ENCODE measurements at places on chromosomes 13 and 19.

DNA sequence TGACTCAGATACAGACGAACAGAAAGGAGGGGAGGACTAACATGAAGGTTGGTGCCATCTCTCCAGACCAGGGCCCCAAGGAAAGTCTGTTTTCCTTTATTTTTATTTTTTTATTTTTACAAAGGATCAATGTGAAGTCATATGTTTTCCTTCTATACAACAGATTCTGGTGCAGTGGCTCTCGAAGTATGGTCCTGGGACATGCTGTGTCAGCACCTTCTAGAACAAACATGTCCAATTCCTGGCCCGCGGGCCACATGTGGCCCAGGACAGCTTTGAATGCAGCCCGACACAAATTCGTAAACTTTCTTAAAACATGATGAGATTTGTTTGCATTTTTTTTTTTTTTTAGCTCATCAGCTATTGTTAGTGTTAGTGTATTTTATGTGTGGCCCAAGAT lies 174.7 kb downstream of the FLT1 start:
- no peak for DNase-seq

DNA sequence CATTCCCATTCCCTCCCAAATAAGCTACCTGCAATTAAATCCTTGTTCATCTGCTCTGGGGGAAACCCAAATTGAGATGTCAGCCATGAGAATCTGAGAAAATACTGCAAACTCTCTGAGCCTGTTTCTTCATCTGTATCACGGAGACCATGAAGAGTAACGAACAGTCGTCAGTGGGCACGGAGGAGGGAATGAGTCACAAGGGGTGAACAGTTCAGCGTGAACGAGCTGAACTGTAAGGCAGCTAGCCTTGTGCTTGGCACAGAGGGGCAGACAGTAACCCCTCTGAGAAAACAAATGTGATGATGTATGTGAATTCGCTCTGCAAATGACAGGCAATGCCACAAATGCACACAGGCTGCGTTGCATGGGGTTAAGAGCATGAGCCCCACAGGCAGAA lies 288.7 kb downstream of the FOXO1 start:
- DNase-seq = no peak

DNA sequence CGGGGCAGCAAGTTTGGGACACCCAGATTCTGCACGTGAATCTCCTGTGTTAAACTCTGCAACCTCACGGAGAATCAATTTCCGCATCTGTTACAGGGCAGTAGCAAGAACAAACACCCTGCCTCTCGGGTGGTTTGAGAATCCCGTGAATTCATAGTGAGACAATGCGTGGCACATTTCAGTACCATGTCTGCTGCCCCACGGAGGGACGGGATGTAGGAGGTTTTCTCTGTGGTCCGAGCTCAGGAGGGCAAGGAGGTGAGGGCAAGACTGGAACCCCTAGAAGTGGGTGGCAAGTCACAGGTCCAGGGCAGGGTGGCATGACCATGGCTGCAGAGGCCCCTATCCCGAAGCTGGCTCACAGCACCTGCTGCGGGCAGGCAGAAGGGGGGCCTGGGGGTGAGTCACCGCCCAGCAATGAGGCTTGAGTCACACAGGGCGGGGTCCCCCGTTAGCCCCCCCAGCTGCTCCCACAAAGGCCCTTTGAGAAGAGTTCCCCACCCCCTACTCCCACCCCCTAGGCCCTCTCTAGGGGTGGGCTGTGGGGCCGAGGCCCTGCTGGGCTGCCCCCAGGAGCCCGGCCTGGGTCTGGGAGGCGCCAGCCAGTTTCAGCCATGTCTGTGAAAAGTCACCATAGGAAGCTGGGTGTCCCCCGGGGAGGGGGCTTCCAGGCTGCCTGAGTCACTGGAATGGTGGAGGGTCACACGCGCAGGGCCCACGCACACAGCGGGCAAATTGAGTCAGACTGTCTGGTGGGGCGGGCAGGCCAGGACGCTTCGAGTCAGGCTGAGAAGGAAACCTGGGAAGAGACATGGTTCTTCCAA lies 25.8 kb upstream of the NANOS3 start:
- DNase-seq = peak; percentile 83

DNA sequence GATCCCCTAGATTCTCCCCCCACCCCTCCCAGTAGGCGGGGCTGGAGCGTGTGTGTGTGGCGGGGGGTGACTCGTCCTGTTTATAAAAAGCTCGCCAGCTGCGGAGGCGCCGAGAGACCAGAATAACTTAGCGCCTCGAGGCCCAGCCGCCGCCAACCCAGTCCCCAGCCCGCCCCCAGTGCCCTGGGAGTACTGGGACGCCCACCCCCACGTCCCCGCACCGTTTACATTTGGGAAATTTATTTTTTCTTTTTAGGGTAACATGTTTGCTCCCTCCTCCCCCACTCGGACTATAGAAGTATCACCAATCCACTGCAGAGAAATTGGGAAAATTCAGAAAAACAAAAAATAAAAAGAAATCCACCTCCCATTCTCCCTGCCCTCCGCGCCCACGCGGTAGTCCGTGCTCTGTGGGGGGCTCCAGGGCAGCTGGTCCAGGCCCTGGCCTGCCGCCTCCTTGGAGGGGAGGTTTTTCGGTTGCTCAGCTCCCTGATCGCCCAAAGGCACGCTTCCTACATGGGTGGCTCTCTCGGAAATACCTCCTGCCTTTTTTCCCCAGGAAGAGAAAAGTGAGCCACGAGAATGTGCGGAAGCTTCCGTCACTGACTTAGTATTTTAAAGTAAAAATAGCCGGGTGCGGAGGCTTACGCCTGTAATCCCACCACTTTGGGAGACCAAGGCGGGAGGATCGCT lies 1.5 kb upstream of the RAB3A start:
- peak; percentile 76 for DNase-seq

DNA sequence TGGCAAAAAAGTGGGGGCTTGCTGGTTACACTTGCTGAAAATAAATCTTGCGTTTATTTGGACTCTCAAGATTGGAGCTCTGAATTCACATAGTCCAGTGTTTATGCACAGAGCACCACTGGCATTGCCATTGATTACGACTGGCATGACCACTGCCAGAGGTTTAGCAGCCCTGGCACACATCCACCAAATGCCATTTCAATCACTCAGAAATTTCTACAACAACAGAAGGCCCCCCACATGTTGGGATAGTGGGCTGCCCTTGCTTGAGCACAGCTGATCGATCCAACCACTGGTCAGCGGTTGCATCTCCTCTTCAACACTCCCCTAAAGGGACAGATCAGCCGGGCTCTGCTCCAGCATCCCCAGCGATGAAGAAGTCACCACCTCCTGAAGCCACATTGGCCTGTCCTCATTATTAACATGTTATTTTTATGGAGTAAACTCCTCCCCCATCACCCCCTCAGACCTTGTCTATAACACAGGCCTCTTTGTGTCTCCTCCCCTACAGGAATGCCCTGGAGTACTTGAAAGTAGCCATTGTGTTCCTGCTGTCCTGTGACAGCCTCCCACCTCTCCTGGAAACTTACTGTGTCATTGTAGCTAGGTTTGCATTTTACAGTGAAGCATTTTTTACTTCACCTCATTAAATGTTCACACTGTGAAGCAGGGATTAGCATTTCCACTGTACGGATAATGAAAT lies 51.3 kb downstream of the CDADC1 start:
- no peak for DNase-seq

DNA sequence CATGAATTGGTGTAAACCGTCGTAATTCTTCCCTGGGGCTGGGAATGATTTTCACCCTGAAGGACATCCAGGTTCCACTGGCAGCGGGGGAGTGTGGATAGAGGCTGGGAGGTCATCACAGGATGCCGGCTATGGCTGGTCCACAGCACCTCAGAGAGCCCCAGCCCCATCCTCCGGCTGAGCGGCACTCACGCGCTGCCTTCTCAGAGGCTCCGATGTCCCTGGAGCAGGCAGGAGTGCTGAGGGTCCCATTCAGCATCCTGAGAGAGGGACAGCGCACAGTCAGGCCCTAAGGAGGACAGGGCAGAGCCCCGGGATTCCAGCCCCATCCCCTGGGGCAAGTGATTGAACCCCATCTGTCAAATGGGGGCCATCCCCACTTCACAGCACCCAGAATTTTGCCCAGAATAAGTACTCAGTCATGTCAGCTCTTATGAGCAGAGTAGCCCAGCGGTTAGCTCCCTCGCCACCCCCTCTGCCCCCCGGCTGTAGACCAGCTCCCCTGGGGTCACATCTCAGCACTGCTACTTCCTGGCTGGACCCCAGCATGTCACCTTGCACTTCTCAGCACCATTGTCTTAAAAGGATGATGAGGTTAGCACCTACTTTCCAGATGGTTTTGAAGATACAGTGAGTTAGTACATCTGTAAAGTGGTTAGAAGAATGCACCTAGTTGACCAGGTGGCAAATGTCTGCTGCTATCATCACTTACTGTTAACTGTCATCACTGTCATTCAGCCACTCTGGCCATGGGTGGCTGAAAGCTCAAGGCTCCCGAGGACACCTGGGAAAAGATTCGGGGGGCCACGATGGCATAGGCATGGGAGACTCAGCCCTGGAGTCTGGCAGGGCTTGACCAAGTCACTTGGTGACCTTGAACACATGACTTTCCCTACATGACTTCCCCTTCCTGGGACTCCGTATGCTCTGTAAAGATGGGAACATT lies 11.9 kb downstream of the GRAMD1A start:
- peak; percentile 34 for DNase-seq
